ENCODE measurements at places on chromosomes 16 and 17. TPM values are rescaled to one million over a fixed set of nuclear protein-coding genes. Genes with fewer than 3 reads are reported as not detected.
A peak's percentile ranks its signal among the peaks of the same experiment; 100 is the strongest.

TNP2 gene
- total RNA-seq, result not detected

CMTM1 gene
- 2.9 TPM for total RNA-seq

TTLL6 gene
- total RNA-seq, result 0.32 TPM

GAST gene
- total RNA-seq, result not detected

CD300E gene
- 0.32 TPM for total RNA-seq

ASGR2 gene
- total RNA-seq, result 0.33 TPM

PRSS27 gene
- total RNA-seq, result not detected

HBQ1 gene
- total RNA-seq, result not detected

FOXC2 gene
- 0.15 TPM for total RNA-seq

DNA sequence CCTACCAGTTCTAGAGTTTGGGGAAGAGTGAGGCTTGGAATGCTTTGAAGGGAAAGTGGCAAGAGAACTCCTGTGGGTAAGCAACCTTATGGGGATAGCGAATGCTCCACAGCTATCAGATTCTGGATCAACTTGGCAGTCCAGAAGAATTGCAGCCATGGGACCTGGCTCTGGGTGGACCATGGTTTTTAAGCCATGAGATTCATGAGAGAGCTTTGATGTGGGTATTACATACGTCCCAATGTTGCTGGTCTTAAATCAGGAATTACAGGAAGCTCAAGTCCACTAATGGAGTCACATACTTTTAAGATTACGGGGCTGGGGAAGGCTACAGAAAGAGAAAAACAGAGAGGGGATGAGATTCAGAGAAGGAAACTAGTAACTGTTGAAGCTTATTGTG is 142.5 kb upstream of the ELAC2 start:
- DNase-seq, result no peak
- H3K36me3 ChIP-seq, result no peaks in the 10 kb centered on the region
- H3K27me3 ChIP-seq, result no peaks in the 10 kb centered on the region
- no peak overlapping the region for H3K27ac ChIP-seq
- H3K4me1 ChIP-seq, result no peaks in the 10 kb centered on the region

DNA sequence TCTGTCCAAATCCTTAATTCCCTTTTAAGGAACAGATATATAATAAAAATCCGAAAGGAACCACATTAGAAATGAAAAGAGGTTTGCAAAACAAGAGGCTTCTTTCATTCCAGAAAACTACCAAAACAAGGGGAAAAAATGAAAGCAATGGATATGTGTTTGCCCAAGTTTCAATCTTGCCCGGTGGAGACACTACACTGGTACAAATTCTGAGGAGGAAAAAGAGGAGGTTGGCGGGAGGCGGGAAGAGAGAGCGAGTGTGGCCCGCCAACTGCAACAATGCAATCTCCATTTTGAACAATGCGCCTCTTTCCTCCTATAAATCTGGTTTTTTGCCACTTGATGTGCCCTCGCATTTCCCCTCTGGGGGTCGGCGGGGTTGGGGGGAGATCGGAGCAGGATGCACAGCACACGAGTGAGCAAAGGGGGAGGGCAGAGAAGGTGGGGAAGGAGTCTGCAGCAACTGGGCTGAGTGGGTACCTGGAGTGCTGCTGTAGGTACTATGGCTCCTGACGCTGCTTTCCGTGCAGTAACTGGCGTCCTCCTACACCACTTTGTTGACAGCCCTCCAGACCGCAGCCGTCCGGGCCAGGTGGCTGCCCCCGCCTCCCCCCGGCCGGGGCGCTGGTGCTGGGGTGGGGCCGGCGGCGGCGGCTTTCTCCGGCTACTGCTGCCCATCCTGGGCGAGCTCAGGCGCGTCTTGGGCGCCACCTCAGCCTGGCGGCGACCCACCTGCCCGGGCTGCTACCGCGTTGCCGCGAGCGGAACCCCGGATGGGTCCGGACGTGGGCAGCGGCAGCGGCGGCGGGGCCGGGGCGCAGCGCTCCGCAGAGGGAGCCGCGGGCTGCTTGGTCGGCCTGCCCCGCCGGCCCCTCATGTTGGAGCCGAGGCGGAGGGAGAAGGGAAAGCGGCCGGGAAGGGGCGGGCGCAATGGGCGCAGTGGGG is 93.8 kb upstream of the PLEKHM1 start:
- H3K4me3 ChIP-seq, result peak overlapping the region; percentile 64
- H3K27me3 ChIP-seq, result no peaks in the 10 kb centered on the region
- peak; percentile 76 for DNase-seq
- no peaks in the 10 kb centered on the region for H3K36me3 ChIP-seq
- peak overlapping the region; percentile 81 for H3K27ac ChIP-seq
- H3K4me1 ChIP-seq, result no peaks in the 10 kb centered on the region

GRCh38 chr16:26985100-26986065 is 81.3 kb upstream of the C16orf82 start:
- no peaks in the 10 kb centered on the region for H3K27me3 ChIP-seq
- no peaks in the 10 kb centered on the region for H3K36me3 ChIP-seq
- H3K4me1 ChIP-seq, result no peaks in the 10 kb centered on the region
- H3K4me3 ChIP-seq, result no peak overlapping the region

DNA sequence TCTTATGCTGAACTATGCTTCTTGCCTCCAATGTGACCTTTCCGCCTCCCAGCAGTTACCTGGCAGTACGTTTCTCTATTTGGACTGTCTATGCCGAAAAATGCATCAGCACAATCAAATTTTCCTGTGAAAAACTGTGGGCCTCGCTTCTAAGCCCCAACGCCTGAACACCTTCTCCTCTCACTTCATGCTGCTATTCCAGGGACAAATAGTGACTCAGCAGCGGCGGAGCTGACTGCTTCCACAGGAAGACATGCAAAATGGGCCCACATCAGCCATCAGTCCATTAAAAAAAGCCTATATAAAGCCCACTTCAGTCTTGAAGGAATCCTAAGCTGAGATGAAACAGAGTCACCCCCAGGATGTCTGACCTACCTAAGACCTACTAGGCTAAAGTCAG is 10.5 kb upstream of the PIP4K2B start:
- no peaks in the 10 kb centered on the region for H3K4me1 ChIP-seq
- no peak overlapping the region for H3K4me3 ChIP-seq
- H3K27me3 ChIP-seq, result no peaks in the 10 kb centered on the region
- peaks cover 8% of the 10 kb centered on the region for H3K36me3 ChIP-seq
- H3K27ac ChIP-seq, result no peak overlapping the region

- no peak for DNase-seq
- no peaks in the 10 kb centered on the region for H3K36me3 ChIP-seq
- H3K27ac ChIP-seq, result no peak overlapping the region
Measured at GRCh38 chr16:29154676-29155121, 169.8 kb downstream of the LAT start.

GRCh38 chr17:44779211-44780025 is 20.6 kb downstream of the ADAM11 start:
- H3K36me3 ChIP-seq, result no peaks in the 10 kb centered on the region
- no peaks in the 10 kb centered on the region for H3K27me3 ChIP-seq
- H3K4me3 ChIP-seq, result no peak overlapping the region
- no peak overlapping the region for H3K27ac ChIP-seq
- DNase-seq, result peak; percentile 62

- H3K36me3 ChIP-seq, result no peaks in the 10 kb centered on the region
- no peak overlapping the region for H3K27ac ChIP-seq
- DNase-seq, result peak; percentile 10
- no peaks in the 10 kb centered on the region for H3K27me3 ChIP-seq
- H3K4me1 ChIP-seq, result no peaks in the 10 kb centered on the region
- H3K4me3 ChIP-seq, result no peak overlapping the region
Measured at GRCh38 chr16:3520841-3521240, 20.0 kb downstream of the CLUAP1 start.

DNA sequence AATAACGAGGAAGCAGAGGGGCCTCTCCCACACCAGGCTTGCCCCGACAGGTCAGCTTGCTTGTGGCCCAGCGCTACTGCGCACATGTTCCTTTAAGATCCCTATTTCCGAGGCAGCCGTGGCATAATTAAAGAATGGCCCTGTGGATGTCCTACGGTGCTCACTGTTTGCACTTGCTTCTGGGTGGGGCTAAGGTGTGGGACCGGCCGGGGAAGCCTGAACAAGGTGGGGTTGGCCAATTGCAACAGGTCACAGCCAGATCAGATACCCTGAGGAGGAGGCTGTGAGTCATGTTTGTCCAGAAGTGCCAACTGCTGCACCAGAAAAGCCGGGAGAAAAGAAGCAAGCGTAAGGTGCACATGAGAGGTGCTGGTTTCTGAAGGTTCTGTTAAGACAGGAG is 158.5 kb upstream of the CACNG5 start:
- H3K4me3 ChIP-seq, result no peak overlapping the region
- H3K36me3 ChIP-seq, result no peaks in the 10 kb centered on the region
- no peaks in the 10 kb centered on the region for H3K4me1 ChIP-seq
- H3K27ac ChIP-seq, result peak overlapping the region; percentile 90
- H3K27me3 ChIP-seq, result no peaks in the 10 kb centered on the region
- DNase-seq, result peak; percentile 77

DNA sequence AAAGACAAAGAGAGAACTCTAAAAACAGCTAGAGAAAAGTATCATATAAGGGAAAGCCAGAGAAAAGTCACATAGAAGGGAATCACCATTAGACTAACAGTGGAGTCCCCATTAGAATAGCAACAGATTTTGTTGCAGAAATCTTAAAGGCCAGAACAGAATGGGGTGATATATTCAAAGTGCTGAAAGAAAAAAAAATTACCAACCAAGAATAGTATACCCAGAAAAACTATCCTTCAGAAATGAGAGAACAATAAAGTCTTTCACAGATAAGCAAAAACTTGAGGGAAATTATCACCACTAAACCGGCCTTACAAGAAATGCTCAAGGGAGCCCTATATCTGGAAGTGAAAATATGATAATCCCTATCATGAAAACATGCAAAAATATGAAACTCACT is 51.9 kb upstream of the NSRP1 start:
- H3K36me3 ChIP-seq, result no peaks in the 10 kb centered on the region
- H3K4me3 ChIP-seq, result no peak overlapping the region
- DNase-seq, result no peak
- no peaks in the 10 kb centered on the region for H3K27me3 ChIP-seq

GRCh38 chr17:59633658-59634359 is 14.1 kb downstream of the CLTC start:
- no peak overlapping the region for H3K4me3 ChIP-seq
- no peaks in the 10 kb centered on the region for H3K36me3 ChIP-seq
- no peaks in the 10 kb centered on the region for H3K27me3 ChIP-seq
- H3K4me1 ChIP-seq, result no peaks in the 10 kb centered on the region
- H3K27ac ChIP-seq, result no peak overlapping the region

DNA sequence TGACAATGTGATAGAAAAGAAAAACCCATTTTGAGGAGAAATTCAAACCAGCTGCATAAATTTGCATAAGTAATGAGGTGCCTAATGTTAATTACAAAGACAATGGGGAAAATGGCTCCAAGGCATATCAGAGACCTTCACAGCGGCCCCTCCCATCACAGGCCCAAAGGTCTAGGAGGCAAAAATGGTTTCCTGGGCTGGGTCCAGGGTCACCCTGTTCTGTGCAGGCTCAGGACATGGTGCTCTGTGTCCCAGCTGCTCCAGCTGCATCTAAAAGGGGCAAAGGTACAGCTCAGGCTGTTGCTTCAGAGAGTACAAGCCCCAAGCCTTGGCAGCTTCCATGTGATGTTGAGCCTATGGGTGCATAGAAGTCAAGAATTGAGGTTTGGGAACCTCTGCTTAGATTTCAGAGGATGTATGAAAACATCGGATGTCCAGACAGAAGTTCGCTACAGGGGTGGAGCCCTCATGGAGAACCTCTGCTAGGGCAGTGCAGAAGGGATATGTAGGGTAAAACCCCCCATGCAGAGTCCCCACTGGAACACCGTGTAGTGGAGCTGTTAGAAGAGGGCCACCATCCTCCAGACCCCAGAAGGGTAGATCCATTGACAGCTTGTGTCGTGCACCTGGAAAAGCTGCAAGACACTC is 40.6 kb downstream of the IKZF3 start:
- H3K4me3 ChIP-seq, result no peak overlapping the region
- no peak for DNase-seq
- H3K4me1 ChIP-seq, result no peaks in the 10 kb centered on the region
- no peak overlapping the region for H3K27ac ChIP-seq

GRCh38 chr17:48048384-48049126 is 396 bp downstream of the NFE2L1 start:
- H3K27me3 ChIP-seq, result no peaks in the 10 kb centered on the region
- peak overlapping the region; percentile 92 for H3K27ac ChIP-seq
- peak; percentile 86 for DNase-seq
- H3K4me3 ChIP-seq, result peak overlapping the region; percentile 77
- H3K36me3 ChIP-seq, result no peaks in the 10 kb centered on the region

DNA sequence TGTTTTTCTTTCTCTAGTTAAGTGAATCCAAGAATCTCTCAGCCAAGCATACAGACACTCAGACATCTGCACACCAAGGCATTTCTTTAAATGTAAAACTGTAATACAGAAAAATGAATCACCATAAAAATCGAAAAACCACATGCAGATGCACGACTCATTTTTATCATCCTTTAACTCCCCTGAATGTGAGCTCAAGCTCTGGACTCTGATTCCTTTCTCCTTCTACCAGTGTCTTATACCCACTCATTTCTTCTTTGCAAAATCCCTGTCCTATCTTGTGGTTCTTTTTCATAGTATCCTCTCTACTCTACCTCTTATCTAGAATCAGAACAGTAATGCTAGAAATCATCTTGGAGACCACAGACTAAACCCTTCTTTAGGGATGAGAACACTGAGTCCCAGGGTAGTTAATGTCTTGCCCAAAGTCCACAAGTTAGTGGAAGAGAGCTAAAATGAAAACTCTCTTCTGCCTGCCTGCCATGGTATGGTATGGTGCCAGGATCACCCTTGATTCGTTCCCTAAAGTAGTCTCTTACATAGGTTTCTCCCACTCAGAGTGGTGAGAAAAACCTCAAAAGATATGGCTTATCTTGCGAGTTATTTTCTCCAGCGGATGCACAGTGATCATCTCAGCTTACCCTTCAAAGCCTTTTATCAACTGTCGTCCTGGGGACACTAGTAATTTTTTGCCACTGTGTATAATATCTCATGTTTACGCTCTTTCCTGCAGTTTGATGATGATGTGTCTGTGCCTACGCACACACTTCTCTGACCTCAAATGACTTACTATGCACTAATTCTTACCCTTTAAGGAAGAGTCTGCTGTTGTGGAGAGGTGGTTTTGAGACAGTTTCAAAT is 30.2 kb downstream of the BRD7 start:
- no peaks in the 10 kb centered on the region for H3K36me3 ChIP-seq
- DNase-seq, result no peak
- no peak overlapping the region for H3K4me3 ChIP-seq
- H3K4me1 ChIP-seq, result no peaks in the 10 kb centered on the region

DNA sequence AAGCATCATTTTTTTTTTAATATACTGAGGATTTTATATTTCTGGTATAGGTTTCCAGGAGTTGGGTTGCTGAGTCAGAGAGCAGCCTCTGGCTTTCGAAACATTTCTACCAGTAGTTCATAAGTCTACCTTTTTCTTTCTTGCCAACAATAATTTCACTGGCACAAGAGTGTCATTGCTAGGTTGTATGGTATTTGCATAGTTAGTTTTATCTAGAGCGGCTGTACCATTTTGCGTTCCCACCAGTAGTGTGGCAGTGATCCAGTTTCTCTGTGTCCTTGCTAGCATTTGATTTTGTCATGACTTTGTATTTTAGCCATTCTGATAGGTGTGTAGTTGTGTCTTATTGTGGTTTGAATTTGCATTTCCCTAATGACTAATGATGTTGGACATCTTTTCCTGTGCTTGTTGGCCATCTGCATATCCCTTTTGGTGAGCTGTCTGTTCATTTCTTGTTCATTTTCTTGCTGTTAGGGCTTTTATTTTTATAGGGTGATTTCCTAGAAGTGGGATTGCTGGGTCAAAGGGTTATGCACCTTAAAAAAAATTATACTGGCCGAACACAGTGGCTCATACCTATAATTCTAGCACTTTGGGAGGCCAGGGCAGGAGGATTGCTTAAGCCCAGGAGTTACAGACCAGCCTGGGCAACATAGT is 39.9 kb downstream of the SNX29 start:
- H3K27me3 ChIP-seq, result no peaks in the 10 kb centered on the region
- H3K27ac ChIP-seq, result no peak overlapping the region
- no peak for DNase-seq
- H3K4me1 ChIP-seq, result no peaks in the 10 kb centered on the region

Data from breast epithelium (tissue), 4 donors.